ENCODE measurements at places on chromosomes 1 and 21.
A peak's percentile ranks its signal among the peaks of the same experiment; 100 is the strongest.

GRCh38 chr1:173295995-173296394 lies 88.9 kb upstream of the TNFSF4 start:
- DNase-seq = no peak

DNA sequence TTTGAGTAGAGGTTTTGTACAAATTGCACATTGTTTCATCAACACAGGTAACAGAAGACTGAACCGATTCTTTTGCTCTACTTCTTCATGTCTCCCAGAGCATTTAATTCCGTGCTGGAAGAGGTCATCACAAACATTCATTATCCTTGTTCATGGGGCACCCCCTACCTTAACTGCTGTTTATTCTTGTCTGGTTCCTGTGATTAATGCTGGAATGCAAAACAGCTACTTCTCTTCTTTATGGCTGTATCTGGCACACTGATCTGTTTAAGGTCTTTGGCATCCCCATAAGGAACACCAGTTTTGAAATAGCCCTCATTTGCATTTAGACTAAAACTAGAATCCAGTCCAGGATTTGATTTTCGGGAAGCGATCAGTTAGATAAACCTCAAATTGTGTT lies 42.2 kb downstream of the NTNG1 start:
- DNase-seq = no peak

DNA sequence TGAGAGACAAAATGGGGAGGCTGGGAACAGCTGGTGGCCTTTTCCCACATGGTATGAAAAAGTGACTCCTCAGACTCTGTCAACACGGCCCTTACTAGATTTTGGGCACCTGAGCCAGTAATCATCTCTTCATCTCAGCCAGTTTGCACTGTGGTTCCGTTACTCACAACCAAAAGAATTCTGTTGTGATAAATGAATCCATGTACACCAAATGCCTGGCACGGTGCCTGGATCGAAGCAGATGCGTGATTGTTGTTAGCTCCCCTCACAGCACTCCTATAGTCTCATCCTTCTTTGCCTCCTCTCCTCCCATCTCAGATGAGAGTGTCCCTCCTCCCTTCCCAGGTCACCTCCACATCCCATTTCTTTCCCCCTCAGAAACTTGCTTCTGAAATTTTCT lies 57.9 kb upstream of the GJB5 start:
- no peak for DNase-seq

GRCh38 chr1:226981386-226981817 lies 41.3 kb downstream of the COQ8A start:
- no peak for DNase-seq

DNA sequence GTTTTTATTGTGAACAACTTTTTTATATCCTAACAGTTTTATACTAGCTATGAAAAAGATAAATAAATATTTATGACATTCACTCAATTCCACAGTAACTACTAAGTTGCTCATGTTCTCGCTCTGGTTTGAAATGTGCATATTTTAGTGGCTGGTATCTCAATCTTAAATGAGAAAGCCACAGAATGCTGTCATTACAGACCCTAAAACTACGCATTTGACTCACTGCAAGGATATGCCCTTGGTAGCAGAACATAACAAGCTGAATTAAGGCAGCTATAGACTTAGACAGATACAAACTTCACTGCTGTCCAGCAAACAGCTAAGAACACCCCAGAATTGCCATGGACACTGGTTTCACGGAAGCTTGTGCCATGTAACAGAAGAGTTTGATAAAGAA lies 19.0 kb downstream of the DAB1 start:
- DNase-seq = no peak

DNA sequence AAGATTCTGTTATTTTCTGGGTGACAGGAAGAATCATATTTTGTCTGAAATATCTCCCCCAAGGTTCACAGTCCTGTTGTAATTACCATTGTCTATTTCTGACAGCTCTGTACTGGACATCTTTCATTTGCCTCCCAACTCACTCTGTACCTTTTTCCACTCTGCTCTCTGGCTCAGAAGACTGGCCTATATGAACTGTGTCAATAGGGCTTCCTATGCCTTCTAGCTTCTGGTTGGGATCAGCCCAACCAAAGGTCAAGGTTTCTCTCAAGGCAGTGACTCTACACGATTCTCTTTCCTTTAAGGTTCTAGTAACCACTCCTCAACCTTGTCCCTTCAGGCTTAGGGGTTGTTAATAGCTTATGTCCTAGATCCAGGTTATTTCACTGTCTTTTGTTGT lies 17.5 kb downstream of the KLHL12 start:
- DNase-seq = no peak

DNA sequence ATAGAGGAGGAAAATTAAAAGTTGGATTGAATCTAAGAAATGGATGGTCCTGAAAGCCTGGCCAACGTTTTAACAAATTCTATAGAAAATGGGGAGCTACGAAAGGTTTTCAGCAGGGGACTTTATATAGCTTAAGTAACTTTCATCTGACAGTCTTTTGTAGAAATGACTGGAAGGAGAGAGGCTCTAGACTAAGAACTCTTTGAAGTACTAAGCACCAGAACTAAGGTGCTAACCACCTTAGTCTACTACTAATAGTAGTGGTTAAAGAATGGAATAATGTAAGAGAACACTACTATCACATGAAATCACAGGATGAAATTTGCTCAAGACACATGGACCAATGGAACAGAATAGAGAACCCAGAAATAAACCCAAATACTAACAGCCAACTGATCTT lies 126.1 kb downstream of the DENND1B start:
- DNase-seq = no peak

DNA sequence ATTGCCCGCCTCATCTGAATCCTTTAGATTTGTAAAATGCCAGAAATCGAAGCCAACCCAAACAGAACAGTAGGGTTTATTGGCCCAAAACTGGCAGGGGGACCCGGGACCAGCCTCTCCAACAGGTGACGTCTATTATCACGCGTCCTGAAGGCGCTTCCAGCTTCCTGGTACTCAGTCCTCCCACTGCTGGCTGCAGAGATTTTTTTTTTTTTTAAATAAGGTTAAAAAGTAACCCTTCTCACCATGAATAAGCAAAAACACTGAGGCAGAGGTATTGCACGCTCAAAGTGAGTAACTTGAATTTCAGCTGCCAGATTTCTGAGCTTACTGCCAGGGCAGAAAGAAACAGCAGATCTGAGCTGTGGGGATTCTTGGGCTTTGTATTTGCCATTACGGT lies 54.4 kb upstream of the GCLM start:
- DNase-seq = no peak

- DNase-seq = no peak
Measured at GRCh38 chr21:31473685-31474345, 129.8 kb upstream of the TIAM1 start.

- no peak for DNase-seq
Measured at GRCh38 chr1:10431070-10431730, 967 bp downstream of the CENPS start.

DNA sequence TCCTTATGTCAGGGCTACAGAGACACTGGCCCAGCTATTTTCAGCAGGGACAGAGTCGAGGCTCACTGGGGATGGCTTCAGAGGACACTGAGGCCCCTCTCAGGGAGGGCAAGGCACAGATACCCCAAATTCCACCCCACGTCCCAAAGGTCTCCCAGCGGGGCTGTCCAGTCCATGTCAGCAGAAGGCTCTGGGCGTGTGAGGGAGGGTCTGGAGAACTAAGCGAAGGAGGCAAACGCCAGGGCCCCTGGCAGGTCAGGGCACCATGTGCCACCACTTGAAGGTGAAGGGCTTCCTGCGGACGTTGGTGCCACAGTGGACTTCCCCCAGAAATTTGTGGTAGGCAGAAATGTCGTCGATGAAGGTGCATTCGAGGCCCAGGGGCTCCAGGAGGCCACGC lies 15.0 kb upstream of the SDHB start:
- DNase-seq = no peak

GRCh38 chr1:10186331-10187025 lies 23.9 kb upstream of the KIF1B start:
- no peak for DNase-seq

DNA sequence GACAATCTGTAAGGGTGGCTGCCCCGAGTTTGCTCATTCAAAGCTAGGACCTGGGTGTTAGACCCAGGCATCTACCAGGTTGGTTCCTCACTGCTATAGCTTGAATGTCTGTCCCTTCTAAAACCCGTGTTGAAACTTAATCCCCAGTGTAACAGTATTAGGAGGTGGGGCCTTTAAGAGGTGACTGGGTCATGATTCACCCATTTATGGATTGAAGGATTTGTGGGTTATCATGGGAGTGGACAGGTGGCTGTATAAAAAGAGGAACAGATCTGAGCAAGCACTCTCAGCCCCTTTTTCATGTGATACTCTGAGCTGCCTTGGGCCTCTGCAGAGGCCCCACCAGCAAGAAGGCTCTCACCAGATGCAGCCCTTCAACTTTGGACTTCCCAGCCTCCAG lies 29.4 kb downstream of the PSMG1 start:
- DNase-seq = no peak

DNA sequence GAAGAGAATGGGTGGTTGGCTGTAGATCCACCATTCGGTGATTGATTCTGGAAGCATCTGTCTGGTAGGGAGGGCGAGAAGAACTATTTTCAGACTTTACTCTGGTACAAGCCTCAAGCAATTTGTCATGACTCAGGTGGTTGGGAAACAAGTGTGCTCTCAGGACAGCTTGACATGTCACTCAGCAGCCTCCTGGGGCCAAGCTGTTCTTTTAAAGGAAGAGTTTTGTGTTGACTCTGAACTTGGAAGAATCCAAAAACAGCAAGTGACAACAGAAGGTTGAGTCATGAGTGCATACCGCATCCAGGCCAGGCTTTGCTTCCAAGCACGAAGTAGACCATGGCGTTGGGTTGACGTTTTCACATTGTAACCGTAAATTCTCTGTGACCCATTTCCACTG lies 65.9 kb downstream of the CLIC6 start:
- DNase-seq = no peak

DNA sequence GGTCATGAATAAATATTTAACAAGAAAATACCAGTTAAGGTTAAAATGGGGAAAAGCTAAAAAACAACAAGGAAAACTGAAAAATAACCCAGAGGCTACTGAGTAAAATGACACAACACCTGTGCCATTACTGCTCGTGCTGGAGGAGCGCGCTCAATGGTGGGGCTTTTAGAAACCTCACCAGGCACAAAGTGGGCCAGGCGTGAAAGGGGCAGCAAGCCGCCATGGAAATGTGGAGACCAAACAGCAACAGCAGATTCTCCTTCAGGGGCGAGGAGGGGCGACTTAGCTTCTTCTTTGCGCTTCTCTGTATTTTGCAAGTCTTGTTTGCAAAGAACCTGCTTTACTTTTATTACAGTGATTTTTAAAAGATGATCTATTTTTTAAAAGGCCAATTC lies 18.9 kb upstream of the SPATC1L start:
- DNase-seq = no peak

- DNase-seq = no peak
Measured at GRCh38 chr1:111733183-111733991, 5.8 kb downstream of the INKA2 start.

- no peak for DNase-seq
Measured at GRCh38 chr1:245124644-245125043, 30.1 kb upstream of the KIF26B start.

DNA sequence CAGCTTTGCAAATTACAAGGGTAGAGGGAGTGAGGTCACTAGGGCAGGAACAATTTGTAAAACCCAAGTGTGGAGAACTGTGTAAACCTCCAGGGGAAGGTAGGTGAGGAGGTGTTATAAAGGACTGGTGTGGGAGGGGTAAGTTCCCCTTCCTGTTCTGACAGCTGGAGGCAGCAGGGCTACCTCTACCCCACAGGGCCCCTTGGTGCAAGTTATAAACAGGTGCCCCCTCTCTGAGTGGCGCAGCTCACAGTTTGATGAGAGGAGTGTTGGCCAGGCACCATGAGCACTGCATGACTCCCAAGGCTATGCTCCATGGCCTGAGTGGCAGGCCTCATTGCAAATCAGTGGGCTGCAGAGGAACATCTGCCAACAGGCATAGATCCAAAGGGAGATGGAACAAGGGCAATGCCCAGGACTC lies 41.0 kb downstream of the MFSD2A start:
- DNase-seq = peak; percentile 34

DNA sequence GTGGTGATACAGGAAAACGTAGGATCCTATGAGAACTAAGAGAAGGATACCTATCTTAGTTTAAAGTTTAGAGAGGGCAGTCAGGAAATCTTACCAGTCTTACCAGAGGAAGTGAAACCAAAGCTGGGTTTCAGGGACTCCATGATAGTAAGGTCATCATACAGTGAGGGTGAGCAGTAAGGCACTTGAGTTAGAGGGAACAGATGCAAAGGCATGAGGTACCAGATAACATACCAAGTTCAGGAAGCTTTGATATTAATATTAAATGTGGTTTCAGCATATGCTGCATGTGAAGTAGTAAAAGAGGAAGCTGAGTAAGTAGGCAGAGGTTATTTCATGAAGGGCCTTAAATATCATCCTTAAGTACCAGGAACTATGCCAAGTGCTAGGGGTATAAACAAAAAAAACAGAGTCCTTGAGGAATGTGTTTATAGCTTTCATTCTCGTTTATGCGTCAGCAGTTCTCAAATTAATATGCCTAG lies 16.9 kb downstream of the ATG4C start:
- DNase-seq = no peak

DNA sequence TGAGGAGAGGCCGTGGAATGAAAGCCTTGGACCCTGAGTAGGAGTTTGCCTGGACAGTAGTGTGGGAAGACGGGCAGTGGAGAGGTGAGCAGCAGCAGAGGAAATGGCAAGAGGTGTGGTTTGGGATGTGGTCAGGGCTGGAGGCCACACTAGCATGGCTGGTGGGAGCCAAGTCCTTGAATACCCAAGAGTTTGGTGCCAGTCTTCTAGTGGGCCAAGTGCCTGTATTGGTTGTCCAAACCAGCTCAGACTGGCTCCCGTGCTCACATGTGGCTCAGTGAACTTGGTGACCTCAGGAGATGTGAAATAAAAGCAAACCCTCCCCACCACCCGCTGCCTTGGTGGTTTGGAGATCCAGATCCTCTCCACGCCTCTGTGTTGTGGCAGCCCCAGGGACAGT lies 2.4 kb downstream of the GUCA2A start:
- DNase-seq = no peak

- no peak for DNase-seq
Measured at GRCh38 chr1:193480755-193481154, 294.3 kb upstream of the B3GALT2 start.

DNA sequence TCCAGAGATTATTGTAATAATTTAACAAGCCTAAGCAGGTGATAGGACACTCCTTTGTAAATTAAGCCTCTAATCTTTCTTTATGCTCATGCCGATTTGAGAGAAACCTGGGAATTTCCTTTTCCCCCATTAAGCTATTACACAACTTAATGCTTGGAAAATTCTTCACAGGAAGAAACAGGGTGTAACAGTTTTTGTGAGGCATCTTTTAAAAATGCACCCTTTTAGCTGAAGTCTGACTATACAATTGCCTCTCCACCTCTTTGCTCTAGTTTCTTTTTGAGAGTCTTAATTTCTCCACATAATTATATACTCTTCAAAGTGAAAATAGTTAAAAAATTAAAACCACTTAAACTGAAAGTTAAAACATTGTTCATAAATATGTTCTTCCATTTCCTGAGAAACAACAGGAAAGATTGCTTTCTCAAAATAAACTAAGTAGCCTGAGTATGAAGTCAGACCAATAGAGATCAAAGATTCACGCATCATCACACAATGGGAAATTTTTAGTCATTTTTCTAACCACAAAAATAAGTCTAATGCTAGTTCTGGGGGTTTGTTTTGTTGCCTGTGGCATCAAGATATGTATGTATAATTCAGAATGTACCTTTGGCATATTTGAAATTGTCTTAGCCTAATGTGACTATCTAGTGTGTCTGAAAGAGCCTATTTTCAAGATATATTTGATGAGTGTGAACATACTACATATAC lies 34.7 kb downstream of the LRRC8D start:
- DNase-seq = no peak

- DNase-seq = no peak
Measured at GRCh38 chr1:165397944-165398343, 41.4 kb upstream of the LMX1A start.

All from NK-92 treated with Interleukin-12 subunit alpha and Interleukin-12 subunit beta, amount 100 ng/mL, for 24 hours (cell line).